ENCODE measurements at places on chromosomes 16 and 17. TPM values are rescaled to one million over a fixed set of nuclear protein-coding genes. Genes with fewer than 3 reads are reported as not detected.

GRCh38 chr17:81843713-81844326 lies 9.0 kb upstream of the PPP1R27 start:
- no peak for DNase-seq

FOXN1 gene
- total RNA-seq: not detected

DNA sequence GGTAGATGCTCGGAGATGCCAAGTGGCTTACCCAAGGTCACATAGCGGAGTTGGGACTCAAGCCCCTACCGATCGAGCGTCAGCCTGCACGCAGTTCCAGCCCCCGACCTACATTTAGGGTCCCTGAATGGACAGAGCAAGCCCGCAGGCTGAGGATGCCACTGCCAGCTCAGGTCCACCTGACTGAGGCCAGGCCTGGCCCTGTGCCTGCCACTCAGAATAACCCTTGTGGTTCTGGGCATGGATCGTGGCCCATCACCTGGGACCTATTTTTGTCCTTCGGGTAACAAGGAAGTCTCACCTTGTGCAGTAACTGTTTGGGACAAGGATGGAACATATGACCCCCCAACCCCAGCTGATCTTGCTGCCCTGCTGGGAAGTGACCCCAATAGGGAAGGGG lies 17.1 kb downstream of the CDH16 start:
- DNase-seq: no peak

- DNase-seq: no peak
Observed at GRCh38 chr16:28052274-28053128, 11.0 kb downstream of the GSG1L start.

MYH2 gene
- not detected for total RNA-seq

- DNase-seq: no peak
Observed at GRCh38 chr16:28606291-28607115, 3.3 kb downstream of the SULT1A1 start.

GRCh38 chr17:78219396-78220150 lies 5.5 kb downstream of the BIRC5 start:
- DNase-seq: no peak

TMIGD1 gene
- total RNA-seq: not detected

DNA sequence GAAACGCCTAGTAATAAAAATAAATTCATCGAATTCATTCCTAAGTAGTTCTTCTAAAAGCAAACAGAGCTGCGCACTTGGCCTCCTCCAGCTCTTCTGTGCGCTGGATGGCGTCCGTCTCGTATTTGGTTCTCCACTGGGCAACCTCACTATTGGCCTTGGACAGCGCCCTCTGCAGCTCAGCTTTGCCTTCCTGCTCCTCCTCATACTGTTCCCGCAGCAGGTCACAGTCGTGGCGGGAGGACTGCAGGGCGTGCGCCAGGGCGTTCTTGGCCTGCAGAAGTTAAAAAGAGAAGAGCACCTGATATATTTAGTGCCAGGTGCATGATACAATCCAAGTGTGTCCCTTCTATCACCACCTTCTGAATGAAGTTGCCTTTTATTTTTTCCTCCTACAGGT lies 21.8 kb downstream of the MYH3 start:
- no peak for DNase-seq

KIAA0753 gene
- 7.2 TPM for total RNA-seq

GDE1 gene
- 62.4 TPM for total RNA-seq

- no peak for DNase-seq
Observed at GRCh38 chr17:4893721-4894560, 5.4 kb upstream of the C17orf107 start.

DNA sequence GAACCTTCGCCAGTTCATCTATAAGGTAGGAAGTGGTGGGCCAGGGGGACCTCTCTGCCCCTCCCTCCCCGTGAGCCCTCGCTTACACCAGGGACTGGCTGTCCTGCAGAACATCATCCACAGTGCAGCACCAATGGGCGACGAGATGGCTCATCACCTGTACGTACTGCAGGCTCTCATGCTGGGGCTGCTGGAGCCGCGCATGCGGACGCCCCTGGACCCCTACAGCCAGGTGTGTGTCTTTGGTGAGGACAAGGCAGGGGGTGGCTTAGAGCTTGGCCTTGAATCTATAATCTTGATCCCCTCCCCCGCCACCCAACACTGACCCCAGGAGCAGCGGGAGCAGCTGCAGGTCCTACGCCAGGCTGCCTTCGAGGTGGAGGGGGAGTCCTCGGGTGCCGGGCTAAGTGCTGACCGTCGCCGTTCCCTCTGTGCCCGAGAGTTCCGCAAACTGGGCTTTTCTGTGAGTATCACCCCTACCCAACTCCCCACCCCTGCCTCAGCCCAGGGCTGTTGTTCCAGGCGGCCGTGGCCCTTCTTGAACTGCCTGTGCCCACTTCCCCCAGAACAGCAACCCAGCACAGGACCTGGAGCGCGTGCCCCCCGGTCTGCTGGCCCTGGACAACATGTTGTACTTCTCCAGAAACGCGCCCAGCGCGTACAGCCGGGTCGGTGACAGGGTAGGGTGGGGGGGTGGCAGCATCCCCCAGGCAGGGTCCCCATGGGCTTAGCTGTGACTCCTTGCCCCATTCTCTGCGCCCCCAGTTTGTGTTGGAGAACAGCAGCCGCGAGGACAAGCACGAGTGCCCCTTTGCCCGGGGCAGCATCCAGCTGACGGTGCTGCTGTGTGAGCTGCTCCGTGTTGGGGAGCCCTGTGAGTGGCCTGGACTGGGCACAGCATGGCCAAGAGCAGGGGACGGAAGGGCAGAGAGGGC lies 2.7 kb downstream of the ELMO3 start:
- no peak for DNase-seq

NHLRC4 gene
- total RNA-seq: not detected

DNA sequence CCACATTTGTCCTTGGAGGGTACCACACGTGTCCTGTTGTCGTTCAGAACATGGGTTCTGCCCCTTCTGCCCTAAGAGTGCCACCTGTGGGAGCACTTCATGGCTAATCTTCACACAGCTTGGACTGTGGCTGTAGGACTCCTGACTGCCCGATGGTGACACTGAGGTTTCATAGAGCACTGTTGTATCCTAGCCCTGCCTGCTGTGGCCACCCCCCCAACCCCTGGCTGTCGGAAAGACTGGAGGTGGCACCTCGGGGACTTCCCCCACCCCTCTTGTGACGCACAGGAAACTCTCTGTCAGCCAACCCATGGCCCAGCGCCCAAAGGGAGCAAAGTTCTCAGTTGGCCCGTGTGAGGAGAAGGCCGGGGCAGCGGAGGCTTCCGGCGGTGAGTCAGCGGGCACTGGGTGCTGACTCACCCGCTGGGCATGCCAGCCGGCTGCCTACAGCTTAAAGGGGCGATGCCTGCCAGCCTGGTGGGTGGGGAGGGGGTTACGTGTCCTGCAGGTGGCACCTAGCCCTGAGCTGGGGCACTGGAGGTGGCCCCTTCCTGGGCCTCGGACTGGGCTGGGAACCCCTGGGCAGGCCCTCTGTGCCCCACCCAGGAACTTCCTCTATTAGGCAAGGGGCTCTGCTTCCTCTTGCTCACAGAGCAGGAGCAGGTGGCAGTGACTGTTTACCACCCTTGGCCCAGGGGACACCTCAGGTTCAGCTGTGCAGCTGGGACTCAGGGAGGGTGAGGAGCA lies 3.4 kb downstream of the MAP2K3 start:
- DNase-seq: peak; percentile 99

DNA sequence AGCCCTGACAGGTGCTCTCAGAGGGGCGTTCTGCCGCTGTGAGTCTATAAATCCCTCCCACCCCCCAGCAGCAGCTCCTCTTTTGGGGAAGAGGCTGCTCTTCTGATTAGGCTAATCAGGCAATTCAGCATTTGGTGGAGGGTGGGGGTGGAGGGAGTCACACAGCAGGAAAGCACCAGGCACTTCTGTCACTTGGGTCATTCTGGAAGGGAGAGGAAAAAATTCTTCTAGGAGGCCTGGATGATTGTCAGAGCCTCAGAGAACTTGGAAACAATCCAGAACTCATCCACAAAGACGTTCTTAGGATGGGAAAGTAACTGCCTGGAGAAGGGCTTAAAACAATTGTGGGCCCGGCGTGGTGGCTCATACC lies 7.3 kb upstream of the SSTR2 start:
- no peak for DNase-seq

- DNase-seq: no peak
Observed at GRCh38 chr16:73610605-73611156, 562.8 kb upstream of the ZFHX3 start.

TPSAB1 gene
- not detected for total RNA-seq

GRCh38 chr16:81571175-81571574 lies 126.6 kb downstream of the CMIP start:
- DNase-seq: no peak

DNA sequence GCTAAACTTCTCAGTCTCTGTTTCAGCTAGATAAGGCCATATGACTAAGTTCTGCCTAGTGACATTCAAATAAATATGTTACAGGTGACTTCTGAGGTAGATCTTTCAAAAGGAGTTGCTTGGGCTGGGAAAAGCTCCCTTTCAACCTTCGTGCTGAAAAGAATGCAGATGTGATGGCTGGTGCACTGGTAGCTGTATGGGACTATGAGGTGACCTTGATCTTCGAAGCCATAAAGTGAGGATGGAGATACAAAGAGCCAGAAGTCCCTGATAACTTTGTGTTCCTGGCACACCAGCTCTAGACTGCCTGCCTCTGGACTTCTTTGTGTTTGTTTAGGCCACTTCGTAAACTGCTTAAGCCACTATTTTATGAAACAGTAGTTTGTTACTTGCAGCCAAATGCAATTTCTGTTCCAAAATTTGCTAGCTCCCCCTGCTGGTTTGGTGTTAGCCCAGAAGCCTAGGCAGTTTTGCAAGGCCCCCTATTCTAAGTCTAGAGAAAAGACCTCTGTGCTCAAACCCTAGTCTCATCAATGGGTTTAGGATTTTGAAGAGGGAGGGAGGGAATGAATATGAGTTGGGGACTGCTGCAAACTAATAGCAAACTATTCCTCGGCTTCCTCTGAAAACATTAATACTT lies 23.3 kb upstream of the ERCC4 start:
- no peak for DNase-seq

GRCh38 chr17:74712756-74713155 lies at the start of gene CD300LF:
Gene CD300LF, minus strand, starts transcription at chr17:74712923. Its CDS starts 57 bp downstream, at chr17:74712866.
- no peak for DNase-seq

GPR179 gene
- not detected for total RNA-seq

GRCh38 chr16:12228602-12229499 lies 252.3 kb downstream of the SNX29 start:
- peak; percentile 67 for DNase-seq

GRCh38 chr17:12727881-12728280 lies 61.4 kb upstream of the ARHGAP44 start:
- DNase-seq: peak; percentile 62

SPATA32 gene
- total RNA-seq: not detected

CFAP119 gene
- 5.2 TPM for total RNA-seq

DNA sequence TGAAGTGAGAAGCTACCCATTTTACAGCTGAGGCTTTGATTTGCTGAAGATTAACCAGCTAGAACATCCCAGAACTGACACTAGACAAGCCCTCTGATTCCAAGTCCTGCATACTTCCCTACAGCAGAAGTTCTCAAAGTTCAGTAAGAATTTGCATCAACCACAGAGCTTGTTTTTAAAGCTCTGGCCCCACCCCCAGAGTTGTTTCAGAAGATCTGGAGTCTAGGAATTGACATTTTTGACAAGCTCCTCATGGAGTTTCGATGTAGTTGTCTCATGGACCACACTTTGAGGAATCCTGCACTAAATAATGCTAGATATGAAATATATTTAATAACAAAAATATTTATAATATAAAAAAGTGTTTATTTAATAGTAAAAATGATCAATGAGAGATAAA lies 120.3 kb upstream of the ADAMTS18 start:
- no peak for DNase-seq

DNA sequence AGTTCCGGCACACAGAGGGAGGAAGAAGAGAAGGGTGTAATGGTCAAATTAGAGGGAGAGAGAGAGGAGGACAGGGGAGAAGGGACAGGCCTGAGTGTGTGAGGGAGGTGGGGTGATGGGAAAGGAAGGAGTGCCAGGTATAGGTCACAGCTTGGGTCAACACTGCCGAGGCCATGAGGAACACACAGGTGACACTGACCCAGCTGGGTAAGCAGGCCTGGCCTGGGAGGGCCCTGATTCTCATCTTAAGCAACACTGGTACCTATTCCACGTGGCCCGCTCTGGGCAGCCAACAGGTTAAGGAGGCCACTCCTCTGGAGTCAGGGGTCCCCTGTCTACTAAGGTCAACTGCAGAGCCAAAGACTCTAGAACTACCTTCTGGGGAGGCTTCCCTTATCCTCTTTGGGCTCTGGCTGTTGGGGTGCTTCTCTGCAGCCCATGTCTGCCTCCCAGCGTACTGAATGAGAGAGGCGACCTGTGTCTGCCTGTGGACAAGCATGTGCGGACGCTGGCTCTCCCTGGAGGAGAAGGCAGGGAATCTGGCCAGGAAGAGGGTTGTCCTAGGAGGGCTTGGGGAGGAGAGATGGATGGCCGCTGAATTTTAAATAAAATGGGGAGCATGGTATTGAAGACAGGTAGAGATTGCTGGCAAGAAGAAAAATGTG lies 57.6 kb downstream of the RGS9 start:
- no peak for DNase-seq

NSRP1 gene
- total RNA-seq: 8.7 TPM

RTN4RL1 gene
- 0.12 TPM for total RNA-seq

Measured in M059J (cell line).